ENCODE measurements at places on chromosomes 5 and 9.

DNA sequence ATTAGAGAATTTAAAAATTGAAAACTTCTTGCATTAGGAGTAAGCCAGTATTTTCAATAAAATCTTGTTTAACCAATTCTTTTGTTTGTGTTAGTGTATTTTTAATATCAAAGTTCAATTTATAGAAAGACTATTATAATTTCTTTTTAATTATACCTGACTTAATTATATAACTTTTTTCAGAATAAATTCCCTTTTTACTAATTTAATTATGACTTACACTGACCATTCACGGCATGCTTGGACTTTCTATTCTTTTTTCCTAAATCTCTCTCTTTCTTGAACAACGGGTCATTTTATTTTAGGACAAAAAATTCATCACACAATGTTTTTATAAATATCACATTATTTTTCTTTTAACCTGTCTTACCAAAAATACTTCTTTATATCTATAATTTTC, 555.3 kb upstream of the PTGER4 start:
- DNase-seq: no peak

- no peak for DNase-seq
Observed at GRCh38 chr9:78856144-78856543, 559.2 kb downstream of the PSAT1 start.

- DNase-seq: no peak
Observed at GRCh38 chr9:81112627-81113452, 576.5 kb downstream of the TLE1 start.

- no peak for DNase-seq
Observed at GRCh38 chr5:38799556-38800377, 46.0 kb upstream of the OSMR start.

DNA sequence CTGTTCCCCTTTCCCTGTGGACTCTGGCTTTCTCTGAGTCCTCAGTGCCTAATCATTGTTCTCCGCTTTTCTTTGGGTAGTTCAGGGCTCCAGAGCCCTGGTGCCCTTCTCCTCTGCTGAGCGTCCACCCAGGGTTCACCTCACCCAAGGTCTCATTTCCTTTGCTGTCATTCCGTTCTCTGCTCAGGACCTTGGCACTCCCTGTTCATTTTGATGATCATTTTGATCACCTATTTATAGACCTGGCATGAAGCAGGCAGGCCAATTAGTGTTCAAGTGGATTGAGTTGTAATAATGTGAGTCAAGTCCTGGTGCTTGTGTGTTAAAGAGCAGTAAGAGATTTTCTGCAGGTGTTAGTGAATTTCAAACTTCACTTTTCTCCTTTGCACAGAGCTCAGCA, 3.6 kb downstream of the TRIO start:
- DNase-seq: no peak

GRCh38 chr5:178377583-178378270, 145.1 kb upstream of the PHYKPL start:
- no peak for DNase-seq

- DNase-seq: no peak
Observed at GRCh38 chr5:170756691-170757090, 26.8 kb upstream of the GABRP start.

GRCh38 chr5:6540111-6540827, 91.6 kb downstream of the UBE2QL1 start:
- DNase-seq: no peak

DNA sequence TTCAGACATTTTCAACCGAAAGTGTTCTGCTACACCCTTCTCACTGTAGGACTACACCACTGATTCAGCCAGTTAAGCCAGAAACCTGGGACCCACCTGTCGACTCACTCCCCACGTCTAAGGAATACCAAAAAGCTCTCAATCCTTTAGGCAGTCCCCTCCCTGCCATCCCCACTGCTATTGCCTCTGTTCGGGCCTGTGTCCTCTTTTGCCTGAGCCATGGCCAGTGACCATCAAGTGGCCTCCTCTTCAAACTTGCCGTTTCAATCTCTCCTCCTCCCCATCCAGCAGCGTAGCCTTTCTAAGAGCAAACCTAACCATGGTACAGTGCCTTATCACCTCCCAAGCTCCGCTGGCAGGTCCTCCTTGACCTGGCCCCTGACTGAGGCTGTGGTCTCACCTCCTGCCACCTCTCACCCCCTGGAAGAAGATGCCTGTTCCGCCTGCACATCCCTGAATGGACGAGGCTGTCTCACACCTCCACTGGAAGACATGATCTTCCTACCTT, 64.1 kb downstream of the GALNT12 start:
- DNase-seq: no peak

DNA sequence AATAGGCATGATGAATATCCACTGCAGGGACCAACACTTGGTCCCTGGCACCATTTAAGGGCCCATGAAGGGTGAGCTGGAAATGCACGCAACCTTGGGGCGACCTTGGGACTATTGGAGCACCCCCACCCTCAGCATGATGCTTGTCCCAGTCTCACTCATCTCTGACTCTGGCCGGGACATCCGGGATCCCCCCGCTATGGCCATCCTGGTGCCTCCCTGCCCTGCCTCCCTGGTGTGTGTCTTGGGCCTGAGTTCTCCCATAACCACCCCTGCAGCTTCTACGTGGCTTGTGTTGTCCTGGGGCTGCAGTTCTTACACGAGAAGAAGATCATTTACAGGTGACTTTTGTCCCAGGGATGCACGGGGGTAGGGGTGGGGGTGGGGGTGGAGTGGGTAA, 5.9 kb downstream of the ZDHHC12 start:
- no peak for DNase-seq

- DNase-seq: no peak
Observed at GRCh38 chr9:18707061-18707461, 233.1 kb downstream of the ADAMTSL1 start.

DNA sequence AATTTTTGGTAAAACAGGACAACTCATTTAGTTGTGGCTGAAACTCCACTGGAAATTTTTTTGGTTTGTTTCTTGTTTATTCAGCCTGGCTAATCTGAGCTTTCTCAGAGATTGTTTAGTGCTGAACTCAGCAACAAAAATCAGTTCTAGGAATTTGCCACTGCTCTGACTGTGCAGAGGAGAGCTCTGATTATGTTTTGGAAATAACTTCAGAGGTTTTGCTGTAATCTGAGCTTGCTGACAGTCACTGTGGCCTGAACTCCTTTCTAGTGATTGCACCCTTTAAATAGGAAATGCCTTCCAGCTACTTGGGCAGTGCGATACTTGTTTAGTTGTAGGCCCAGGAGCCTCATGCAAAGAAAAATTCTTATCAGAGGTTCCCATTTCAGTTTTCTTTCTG, 60.2 kb downstream of the OSTF1 start:
- no peak for DNase-seq
